ENCODE measurements at places on chromosomes 12 and 14. TPM values are rescaled to one million over a fixed set of nuclear protein-coding genes. Genes with fewer than 3 reads are reported as not detected.

The DCP1B gene
- 15.4 TPM for total RNA-seq

The NFKBIA gene
- 87.5 TPM for total RNA-seq

The CACNA1C gene
- 5.1 TPM for total RNA-seq

The IFT81 gene
- total RNA-seq: 14.3 TPM

The ERBB3 gene
- total RNA-seq: under 0.01 TPM
